GM19239 (cell line): ENCODE measurements at places on chromosomes 3 and 15.

DNA sequence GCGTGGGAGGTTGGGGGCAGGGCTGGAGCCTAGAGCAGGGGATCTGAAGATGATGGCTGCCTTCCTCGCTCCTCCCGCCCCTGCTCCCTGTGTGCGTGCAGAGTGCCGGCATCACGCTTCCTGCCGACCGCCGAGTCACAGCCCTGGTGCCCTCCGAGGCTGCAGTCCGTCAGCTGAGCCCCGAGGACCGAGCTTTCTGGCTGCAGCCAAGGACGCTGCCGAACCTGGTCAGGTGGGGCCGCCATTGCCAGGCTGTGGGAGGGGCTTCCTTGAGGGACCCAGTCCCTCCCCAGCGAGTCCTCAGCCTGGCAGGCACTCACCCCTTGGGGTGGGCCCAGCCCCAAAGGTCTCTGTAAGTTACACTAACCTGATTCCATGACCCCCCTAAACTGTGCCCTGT, 17.6 kb downstream of the STAB1 start:
- DNase-seq: no peak

DNA sequence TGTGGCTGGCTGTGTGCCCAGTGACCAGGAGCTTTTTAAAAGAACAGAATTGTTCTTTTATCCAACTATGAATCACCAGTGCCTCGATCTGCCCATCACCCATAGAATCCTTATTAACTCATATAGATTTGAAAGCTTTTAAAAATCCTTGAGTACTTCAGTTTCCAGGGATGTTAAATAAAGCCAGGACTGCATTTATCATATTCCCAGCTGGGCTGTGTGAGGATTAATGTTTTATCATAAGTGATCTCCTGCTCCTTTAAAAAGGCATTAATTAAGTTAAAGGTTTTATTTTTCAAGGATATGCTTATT, 234.0 kb downstream of the MYRIP start:
- no peak for DNase-seq

- DNase-seq: no peak
Measured at GRCh38 chr15:63126726-63127125, 5.1 kb downstream of the LACTB start.

GRCh38 chr3:50588759-50589433, 19.6 kb downstream of the HEMK1 start:
- no peak for DNase-seq

- no peak for DNase-seq
Measured at GRCh38 chr3:146865175-146865755, 260.1 kb upstream of the PLSCR5 start.
